HEK293T (cell line): ENCODE measurements at places on chromosomes 13 and 19.

GRCh38 chr19:54415901-54416673, 823 bp downstream of the TTYH1 start:
- no peak for DNase-seq

- no peak for DNase-seq
Measured at GRCh38 chr13:32824675-32825074, 191.5 kb upstream of the KL start.

GRCh38 chr13:98575904-98576199, 1.1 kb downstream of the STK24 start:
- DNase-seq = no peak

- peak; percentile 55 for DNase-seq
Measured at GRCh38 chr19:4375164-4376027, 25.0 kb downstream of the SH3GL1 start.

DNA sequence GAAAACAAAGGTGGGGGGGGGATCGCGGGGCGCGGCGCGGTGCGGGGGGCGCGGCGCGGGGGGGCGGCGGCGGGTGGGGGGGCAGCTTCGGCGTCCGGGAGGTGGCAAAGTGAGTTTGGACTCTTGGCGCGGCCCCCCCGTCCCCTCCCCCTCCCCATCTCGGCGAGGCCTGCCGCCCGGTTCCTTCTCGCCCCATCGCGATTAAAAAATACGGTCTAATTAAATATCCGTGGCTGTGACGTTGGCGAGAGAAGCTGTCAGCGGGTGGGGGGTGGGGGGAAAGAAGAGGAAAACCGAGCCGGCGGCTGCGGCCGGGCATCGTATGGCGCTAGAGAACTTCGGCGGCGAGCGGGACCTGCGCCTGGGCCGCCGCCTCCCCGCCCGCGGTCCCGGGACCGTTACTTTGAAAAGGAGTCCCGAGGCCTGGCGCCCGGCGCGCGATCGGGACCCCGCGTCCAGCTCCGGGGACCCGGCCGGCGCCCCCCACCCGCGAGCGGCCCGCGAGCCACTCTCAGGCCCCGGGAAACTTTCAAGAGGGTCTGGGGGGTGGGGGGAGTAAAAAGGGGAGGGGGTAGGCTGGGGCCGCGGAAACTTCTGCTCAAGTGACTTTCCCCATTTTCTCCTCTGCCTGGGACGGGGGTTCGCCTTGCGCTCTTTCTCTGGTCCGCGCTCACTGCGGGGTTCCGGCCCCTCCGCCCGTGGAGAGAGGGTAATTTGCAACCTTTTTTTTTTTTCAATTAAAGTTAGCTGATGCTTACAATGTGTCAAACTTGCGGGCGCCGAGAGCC, 146.3 kb upstream of the ZNF536 start:
- DNase-seq = peak; percentile 37
